ENCODE measurements at places on chromosomes 2 and 18.
A peak's percentile ranks its signal among the peaks of the same experiment; 100 is the strongest.

- H3K4me1 ChIP-seq = peaks cover 19% of the 10 kb centered on the region
- H3K27ac ChIP-seq = no peak overlapping the region
- no peaks in the 10 kb centered on the region for H3K36me3 ChIP-seq
- H3K4me3 ChIP-seq = no peak overlapping the region
- DNase-seq = no peak
These were observed 2.6 kb upstream of the FAM136A start for GRCh38 chr2:70304498-70304897.

GRCh38 chr2:75200140-75201096, 1.1 kb upstream of the TACR1 start:
- H3K27ac ChIP-seq = no peak overlapping the region
- no peak for DNase-seq
- H3K27me3 ChIP-seq = peaks cover 7% of the 10 kb centered on the region

- H3K27me3 ChIP-seq = no peaks in the 10 kb centered on the region
- no peak for DNase-seq
- no peak overlapping the region for H3K4me3 ChIP-seq
These were observed 213.4 kb downstream of the HNMT start for GRCh38 chr2:138177693-138178092.

GRCh38 chr18:911486-911885, 6.8 kb downstream of the ADCYAP1 start:
- H3K27ac ChIP-seq = no peak overlapping the region
- no peak for DNase-seq
- H3K4me1 ChIP-seq = peaks cover 5% of the 10 kb centered on the region
- peaks cover 22% of the 10 kb centered on the region for H3K27me3 ChIP-seq
- no peak overlapping the region for H3K4me3 ChIP-seq

DNA sequence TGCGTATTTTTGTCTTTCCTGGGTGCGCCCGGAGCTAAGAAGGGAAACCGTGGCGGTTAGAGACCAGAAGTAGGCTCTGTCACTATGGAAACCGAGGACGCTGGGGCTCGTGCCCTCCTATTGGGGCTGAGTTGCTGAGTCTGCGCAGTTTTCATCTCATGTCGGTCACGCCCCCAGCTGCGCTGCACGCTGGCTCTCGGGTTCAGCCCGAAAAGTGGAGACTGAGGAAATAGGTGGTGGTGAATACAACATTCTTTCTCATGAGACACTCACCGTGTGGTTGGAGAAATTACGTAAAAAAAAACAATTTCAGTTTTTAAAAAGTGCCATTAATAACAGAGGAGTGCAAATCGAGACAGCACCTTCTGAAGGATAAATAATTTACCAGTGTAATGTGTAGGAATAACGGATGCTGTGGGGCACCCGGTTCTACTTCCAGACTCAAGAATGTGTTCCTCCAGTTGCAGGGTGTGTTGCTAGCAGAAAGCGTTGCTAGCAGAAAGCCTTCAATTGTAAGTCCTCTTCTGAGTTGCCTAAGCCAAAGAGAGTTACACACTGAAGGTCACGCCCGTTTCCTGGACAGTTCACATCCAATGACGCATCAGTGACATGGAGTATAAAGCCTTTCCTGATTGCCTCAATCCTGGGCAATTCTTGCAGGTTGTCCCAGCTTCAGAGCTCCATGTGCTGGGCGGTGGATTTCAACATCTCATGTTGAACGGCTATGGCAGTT, 20.4 kb upstream of the CXXC1 start:
- DNase-seq = peak; percentile 93
- no peaks in the 10 kb centered on the region for H3K36me3 ChIP-seq
- no peak overlapping the region for H3K27ac ChIP-seq
- H3K27me3 ChIP-seq = no peaks in the 10 kb centered on the region
- H3K4me1 ChIP-seq = peaks cover 8% of the 10 kb centered on the region

- no peak overlapping the region for H3K4me3 ChIP-seq
- no peaks in the 10 kb centered on the region for H3K4me1 ChIP-seq
- DNase-seq = no peak
- H3K36me3 ChIP-seq = no peaks in the 10 kb centered on the region
These were observed 150.7 kb downstream of the CCDC102B start for GRCh38 chr18:68948622-68949021.

GRCh38 chr18:457140-457519, 43.4 kb downstream of the COLEC12 start:
- no peak for DNase-seq
- no peaks in the 10 kb centered on the region for H3K4me1 ChIP-seq
- no peaks in the 10 kb centered on the region for H3K27me3 ChIP-seq

DNA sequence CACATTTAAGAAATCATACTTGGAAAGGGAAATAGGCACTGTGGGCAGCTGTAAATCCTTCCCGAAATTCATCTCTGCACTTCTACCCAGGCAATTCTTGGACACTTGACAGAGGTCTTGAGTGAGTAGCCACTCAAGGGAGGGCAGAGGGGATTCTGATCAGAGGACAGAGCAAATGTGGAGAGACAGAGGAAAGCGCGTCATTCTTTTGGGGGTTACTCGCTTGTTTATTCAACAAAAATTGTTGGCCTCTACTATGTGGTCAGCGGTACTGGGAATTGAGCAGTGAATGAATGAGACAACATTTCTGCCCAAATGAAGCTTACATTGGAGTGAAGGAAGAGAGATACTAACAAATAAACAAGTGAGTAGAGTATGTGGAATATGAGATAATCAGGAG, 41.4 kb upstream of the YES1 start:
- H3K27ac ChIP-seq = no peak overlapping the region
- no peaks in the 10 kb centered on the region for H3K36me3 ChIP-seq
- DNase-seq = no peak
- H3K27me3 ChIP-seq = no peaks in the 10 kb centered on the region
- no peak overlapping the region for H3K4me3 ChIP-seq

DNA sequence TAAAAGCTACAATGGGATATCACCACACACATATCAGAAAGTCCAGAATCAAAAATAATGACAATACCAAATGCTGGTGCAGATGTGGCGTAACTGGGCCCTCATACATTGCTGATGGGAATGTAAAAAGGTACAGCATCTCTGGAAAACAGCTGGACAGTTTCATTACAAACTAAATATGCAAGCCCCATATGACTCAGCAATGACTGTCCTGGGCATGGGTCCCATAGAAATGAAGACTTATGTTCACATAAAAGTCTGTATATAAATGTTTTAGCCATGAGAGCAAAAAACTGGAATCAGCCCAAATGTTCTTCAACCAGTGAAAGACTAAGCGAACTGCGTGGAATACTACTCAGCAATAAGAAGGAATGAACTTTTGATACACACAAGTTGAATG, 56.7 kb downstream of the ALPK2 start:
- no peaks in the 10 kb centered on the region for H3K27me3 ChIP-seq
- no peak overlapping the region for H3K4me3 ChIP-seq
- H3K4me1 ChIP-seq = no peaks in the 10 kb centered on the region
- no peaks in the 10 kb centered on the region for H3K36me3 ChIP-seq

GRCh38 chr2:27828305-27828704, 56.8 kb downstream of the MRPL33 start:
- DNase-seq = no peak
- no peaks in the 10 kb centered on the region for H3K36me3 ChIP-seq
- H3K4me3 ChIP-seq = no peak overlapping the region
- H3K4me1 ChIP-seq = no peaks in the 10 kb centered on the region
- H3K27ac ChIP-seq = no peak overlapping the region

- no peaks in the 10 kb centered on the region for H3K4me1 ChIP-seq
- no peaks in the 10 kb centered on the region for H3K27me3 ChIP-seq
- no peak overlapping the region for H3K27ac ChIP-seq
- H3K36me3 ChIP-seq = no peaks in the 10 kb centered on the region
- no peak overlapping the region for H3K4me3 ChIP-seq
These were observed 435.1 kb upstream of the CDH20 start for GRCh38 chr18:60898111-60898510.

GRCh38 chr18:34224423-34225217, at the start of gene NOL4:
Gene NOL4, minus strand, starts transcription at chr18:34224913. Its CDS starts 1,660 bp downstream, at chr18:34223253.
- no peaks in the 10 kb centered on the region for H3K36me3 ChIP-seq
- H3K4me1 ChIP-seq = no peaks in the 10 kb centered on the region
- H3K4me3 ChIP-seq = no peak within 1 kb of the TSS
- H3K27ac ChIP-seq = no peak within 1 kb of the TSS
- DNase-seq = no peak
- no peaks in the 10 kb centered on the region for H3K27me3 ChIP-seq

DNA sequence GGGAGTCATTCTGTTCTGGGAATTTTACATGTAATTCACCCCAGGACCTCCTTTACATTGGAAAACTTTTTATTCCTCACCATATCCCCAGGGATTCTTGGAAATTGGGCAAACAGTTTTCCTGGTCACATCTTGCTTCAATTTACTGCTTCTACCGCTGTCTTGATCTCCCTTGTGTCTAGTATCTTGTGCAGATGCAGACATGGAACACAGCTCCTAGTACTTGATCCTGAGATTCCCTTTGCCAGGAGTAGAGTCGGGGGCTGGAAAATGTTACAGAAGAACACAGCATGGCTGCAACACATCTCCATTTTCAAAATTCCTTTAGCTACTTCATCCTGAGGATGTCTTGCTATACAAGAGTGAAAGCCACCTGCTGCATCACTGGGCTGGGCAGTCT, 472.8 kb downstream of the PLCL1 start:
- H3K27ac ChIP-seq = no peak overlapping the region
- no peaks in the 10 kb centered on the region for H3K36me3 ChIP-seq
- no peak for DNase-seq
- H3K4me1 ChIP-seq = no peaks in the 10 kb centered on the region

- DNase-seq = no peak
- H3K27me3 ChIP-seq = no peaks in the 10 kb centered on the region
- no peak overlapping the region for H3K27ac ChIP-seq
- no peak overlapping the region for H3K4me3 ChIP-seq
These were observed 258.3 kb downstream of the PRKCE start for GRCh38 chr2:45909677-45910191.

GRCh38 chr2:60413814-60414168, 139.7 kb downstream of the BCL11A start:
- no peak for DNase-seq
- no peaks in the 10 kb centered on the region for H3K27me3 ChIP-seq
- H3K4me1 ChIP-seq = no peaks in the 10 kb centered on the region
- H3K36me3 ChIP-seq = no peaks in the 10 kb centered on the region
- no peak overlapping the region for H3K27ac ChIP-seq
- no peak overlapping the region for H3K4me3 ChIP-seq

DNA sequence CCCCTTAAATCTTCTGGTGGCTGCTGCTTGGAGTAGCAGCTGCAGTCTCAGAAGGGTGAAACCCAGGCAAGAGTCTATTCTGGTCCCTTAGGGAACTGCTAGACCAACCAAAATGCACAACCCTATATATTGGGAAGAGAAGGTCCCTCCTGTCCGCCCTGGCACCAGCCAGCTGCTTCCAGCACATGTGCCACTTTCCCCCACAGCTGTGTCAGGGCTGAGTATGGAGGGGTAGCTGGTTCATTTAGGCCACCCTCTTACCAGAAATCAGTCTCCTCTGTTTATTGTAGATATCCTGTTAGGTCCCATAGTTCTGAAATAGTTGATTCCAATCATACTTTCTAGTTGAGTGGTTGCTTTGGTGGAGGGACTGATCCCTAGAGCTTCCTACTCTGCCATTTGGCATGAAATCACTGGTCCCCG, 68.9 kb downstream of the BIRC6 start:
- DNase-seq = no peak
- no peak overlapping the region for H3K27ac ChIP-seq
- peaks cover 2% of the 10 kb centered on the region for H3K36me3 ChIP-seq

DNA sequence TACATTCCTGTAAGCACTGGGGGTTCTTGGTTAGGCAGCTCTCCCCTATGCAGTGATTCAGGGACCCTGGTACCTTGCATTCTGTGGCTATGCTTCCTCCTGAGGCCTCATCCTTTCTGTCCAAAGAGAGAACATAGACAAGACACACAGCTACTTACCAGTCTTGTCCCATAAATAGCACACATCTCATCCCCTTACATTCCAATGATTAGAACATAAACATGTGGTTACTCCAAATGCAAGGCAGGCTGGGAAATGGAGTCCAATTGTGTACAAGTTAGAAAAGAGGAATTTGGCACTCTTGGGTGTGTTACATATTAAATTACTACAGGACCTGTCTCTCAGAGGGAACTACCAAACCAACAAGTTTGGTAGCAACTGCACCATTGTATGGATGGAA, 171.3 kb downstream of the ARHGAP15 start:
- no peak overlapping the region for H3K27ac ChIP-seq
- no peaks in the 10 kb centered on the region for H3K36me3 ChIP-seq
- no peaks in the 10 kb centered on the region for H3K4me1 ChIP-seq

DNA sequence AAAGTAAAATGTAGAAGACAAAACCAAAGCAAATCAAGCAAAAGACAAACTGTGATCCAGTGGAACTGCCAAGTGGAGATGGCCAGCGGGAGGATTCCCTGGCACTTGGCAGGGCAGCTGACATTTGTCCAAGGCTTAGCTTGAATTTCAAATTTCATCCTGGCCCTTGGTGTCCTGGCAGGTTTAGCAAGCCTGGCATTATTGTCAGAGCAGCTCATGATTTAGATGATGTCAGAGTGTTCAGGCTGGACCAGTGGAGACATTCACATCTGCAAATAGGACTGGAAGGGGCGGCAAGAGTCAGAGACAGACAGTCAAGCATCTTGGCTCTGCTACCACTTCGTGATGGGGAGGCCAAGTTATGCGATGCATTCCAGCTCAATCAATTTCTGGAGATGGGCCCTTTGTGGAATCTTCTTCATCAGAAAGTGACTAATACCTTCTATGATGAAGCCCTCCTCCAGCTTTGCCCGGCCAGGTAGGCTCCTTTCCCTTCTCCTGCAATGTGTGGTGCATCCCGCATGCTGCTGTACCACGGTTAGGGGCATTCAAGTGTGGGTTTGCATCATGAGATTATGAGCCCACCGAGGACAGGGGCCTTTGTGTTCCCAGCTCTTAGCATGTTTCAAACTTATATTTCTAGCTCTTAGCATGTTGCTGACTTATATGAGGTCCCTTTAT, 199.7 kb downstream of the ANKRD30B start:
- no peak for DNase-seq
- H3K27ac ChIP-seq = no peak overlapping the region
- H3K4me1 ChIP-seq = no peaks in the 10 kb centered on the region

GRCh38 chr2:165594935-165595255, 125.4 kb downstream of the CSRNP3 start:
- H3K4me3 ChIP-seq = no peak overlapping the region
- H3K36me3 ChIP-seq = no peaks in the 10 kb centered on the region
- H3K4me1 ChIP-seq = no peaks in the 10 kb centered on the region
- H3K27me3 ChIP-seq = no peaks in the 10 kb centered on the region
- no peak for DNase-seq

Measured in CD8-positive, alpha-beta memory T cell (primary cell).